ENCODE measurements at places on chromosomes 3 and 15.

GRCh38 chr3:180983136-180983535, 6.4 kb downstream of the DNAJC19 start:
- DNase-seq = no peak

GRCh38 chr3:99950921-99951320, 133.3 kb downstream of the CMSS1 start:
- no peak for DNase-seq

DNA sequence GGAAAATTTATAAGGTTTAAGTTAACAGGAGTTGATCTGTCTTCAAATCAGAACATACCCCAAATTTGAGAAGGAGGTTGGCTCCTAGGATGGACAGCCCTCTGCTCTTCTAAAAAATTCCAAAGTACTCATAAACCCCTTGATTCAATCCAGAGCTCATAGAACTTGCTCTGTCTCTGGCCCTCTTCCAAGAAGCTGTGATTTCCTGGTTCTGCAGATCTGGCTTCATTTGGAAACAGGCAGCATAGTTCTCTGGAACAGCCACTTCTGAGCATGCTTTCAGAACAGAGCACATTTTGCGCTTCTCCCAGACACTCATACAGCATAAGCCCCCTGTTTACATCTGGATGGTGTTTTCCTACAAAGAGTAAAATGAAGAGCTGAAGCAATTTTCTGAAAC, 96.7 kb downstream of the KBTBD8 start:
- no peak for DNase-seq

GRCh38 chr15:101308604-101309435, 13.8 kb upstream of the SNRPA1 start:
- DNase-seq = no peak

DNA sequence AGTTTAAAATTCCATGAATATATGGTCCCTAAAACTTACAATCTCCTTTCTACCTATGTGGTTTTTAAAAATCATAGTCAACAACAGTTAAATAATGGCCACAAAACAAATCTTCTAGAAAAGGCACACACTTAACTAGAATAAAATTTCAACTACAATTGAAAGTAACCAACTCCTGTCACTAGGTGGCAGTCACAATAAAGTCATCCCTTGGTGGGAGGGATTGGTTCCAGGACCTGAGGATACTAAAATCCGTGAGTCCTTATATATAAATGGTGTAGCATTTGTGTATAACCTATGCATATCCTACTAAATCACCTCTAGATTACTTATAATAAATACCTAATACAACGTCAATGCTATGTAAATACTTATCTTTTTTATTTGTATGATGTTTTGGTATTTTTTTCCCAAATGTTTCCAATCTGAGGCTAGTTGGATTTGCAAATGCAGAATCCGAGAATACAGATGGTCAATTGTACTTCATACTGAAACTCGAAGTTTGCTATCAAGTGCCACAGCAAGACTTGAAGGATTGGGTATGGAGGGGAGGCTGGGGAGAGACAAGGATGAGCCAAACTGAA, 172.6 kb downstream of the FMN1 start:
- no peak for DNase-seq

DNA sequence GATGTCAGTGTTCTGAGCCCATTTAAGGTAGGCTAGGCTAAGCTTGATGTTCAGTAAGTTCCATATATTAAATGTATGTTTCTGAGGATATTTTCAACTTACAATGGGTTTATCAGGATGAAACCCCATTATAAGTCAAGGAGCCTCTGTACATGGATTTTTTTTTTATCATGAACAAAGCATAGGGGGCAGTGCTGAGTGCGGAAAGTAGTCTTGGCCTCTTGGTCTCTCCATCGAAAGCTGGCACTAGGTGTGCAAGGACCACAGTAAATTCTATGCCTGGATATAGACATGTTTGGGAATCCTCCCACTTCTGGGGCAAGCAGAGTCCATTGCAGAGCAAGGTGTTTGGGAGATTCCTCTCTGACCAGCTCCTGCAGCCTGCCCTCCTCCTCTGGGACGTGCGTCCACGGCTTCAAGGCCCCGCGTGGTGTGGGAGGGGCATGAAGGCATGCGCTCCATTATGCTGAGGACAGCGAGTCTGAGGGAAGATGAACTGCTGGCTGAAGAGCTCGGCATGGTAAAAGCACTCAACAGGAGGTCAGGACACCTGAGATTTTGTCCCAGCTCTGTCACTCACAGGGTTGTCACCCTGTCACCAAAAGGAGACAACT, 122.9 kb upstream of the LIPC start:
- DNase-seq = no peak

GRCh38 chr15:39828374-39828931, 45.8 kb upstream of the FSIP1 start:
- no peak for DNase-seq

GRCh38 chr15:59473226-59473625, 35.2 kb downstream of the FAM81A start:
- no peak for DNase-seq

DNA sequence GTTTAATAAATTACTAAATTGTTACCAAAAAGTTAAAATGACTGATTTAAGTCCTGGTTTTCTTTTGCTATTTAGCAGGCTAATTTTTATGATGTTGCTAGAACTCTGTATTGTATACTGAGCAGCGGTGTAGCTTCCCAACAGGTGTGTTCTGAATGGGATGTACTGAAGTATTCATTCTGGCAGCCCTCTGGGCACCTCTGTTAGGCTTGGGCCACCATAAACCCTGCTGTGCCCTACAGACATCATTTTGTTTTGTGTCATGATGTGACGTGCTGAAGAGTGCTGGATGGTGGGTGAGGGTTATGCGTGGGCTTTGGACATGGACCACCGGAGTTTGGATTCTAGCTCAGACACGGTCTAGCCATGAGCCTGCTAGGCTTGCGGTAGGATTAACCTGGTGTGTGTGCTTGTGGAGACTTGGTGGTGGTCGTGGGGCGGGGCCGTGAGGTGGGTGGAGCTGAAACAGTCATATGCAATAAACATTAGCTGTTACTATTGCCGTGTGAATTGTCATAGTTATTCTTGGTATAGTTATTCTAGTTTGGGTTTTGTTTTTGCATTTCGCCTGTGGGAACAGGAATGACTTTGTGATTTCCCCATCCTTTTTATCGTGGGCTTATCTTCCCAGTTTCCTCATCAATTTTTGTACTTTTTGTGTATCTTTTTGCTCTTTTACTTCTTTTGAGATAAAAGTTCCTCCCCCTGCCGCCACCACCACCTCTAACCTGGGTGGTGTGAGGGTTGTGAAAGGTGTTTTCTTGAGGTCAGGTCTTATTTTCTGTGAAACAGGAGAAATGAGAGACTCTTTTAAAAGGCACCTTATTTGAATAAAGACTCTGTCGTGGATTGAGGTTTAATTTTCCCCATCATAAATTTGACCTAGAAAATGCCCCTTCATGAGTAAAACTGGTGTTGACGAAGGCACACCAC, 93.7 kb downstream of the MCTP2 start:
- DNase-seq = no peak

GRCh38 chr3:12777171-12777570, 18.1 kb upstream of the TMEM40 start:
- DNase-seq = no peak

DNA sequence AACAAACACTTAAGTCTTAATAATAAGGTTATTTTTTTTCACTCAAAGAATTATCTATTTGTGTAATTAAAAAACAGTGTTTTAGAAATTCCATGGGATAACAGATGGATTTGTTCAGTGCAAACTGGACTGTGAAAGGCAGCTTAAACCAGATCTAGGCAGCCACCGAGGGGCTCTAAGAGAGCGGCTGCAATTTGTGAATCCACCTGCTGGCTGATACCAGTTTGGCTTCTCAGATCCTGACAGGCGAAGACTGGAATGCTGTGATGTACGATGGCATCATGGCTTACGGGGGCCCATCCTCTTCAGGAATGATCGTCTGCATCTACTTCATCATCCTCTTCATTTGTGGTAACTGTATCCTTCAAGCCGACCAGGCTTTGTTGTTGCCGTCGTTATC, 119.6 kb downstream of the CHDH start:
- DNase-seq = no peak

- no peak for DNase-seq
Observed at GRCh38 chr3:87426918-87427317, 150.5 kb upstream of the POU1F1 start.

Data from testis (tissue), 5 donors.